ENCODE measurements at places on chromosomes 11 and 22. TPM values are rescaled to one million over a fixed set of nuclear protein-coding genes. Genes with fewer than 3 reads are reported as not detected.
A peak's percentile ranks its signal among the peaks of the same experiment; 100 is the strongest.

- H3K4me1 ChIP-seq: peaks cover 4% of the 10 kb centered on the region
- no peak for DNase-seq
- no peak overlapping the region for H3K4me3 ChIP-seq
- peaks cover 2% of the 10 kb centered on the region for H3K27me3 ChIP-seq
- no peaks in the 10 kb centered on the region for H3K36me3 ChIP-seq
- no peak overlapping the region for H3K27ac ChIP-seq
Measured at GRCh38 chr11:12862696-12863469, 146.2 kb upstream of the RASSF10 start.

DNA sequence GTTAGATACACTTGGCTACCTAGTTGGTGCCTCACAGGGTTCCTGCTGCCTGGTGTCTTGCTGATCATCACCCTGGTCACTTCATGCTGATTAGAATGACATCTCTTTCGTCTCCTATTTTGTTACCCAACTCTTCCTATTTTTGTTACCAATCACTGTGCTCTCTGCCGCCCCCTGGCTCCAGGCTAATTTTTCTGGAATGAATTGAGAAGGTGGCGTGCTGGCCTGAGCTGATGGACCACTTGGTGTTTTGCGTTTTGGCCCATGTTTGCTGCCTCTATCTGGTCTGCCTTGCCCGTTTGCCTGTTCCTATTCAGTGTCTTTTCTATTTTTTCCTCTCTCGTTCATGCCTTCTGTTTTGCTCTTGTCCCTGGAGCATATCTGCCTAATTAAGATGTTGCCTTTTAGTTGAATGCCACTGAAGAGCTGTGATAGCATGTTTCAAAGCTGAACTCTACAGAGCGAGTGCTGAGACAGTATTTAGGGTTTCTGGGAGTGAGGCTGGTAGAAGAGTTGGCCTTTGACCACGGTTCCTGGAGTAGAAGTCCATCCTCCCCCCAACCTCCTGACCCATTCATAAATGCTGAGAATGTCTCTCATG lies 5.9 kb upstream of the ATF4 start:
- H3K27ac ChIP-seq: no peak overlapping the region
- DNase-seq: peak; percentile 66
- H3K27me3 ChIP-seq: no peaks in the 10 kb centered on the region
- H3K4me1 ChIP-seq: peaks cover 9% of the 10 kb centered on the region

DNA sequence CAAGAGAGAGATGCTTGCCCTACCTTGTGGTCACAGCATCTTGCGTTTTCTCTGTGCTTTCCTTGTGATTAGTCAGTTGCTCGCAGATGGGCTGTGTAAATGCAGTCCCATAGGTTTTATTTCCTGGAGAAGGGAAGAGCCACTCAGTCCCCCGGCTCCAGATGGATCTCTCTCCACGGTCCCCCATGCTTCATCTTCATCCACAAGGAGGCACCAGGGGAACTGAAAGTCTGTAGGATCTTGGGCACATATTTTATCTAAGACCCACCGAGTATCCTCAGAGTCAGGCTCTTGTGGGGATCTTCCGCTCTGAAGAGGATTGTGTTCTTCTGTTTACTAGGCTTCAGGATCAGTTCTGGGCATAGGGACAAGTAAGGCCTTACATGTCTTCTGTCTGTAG lies 66.8 kb upstream of the E2F8 start:
- no peaks in the 10 kb centered on the region for H3K27me3 ChIP-seq
- H3K4me3 ChIP-seq: no peak overlapping the region
- peaks cover 5% of the 10 kb centered on the region for H3K4me1 ChIP-seq

GRCh38 chr11:2178906-2179494 lies 7.4 kb upstream of the TH start:
- no peaks in the 10 kb centered on the region for H3K36me3 ChIP-seq
- H3K27ac ChIP-seq: no peak overlapping the region
- H3K4me1 ChIP-seq: no peaks in the 10 kb centered on the region
- DNase-seq: no peak
- no peaks in the 10 kb centered on the region for H3K27me3 ChIP-seq

- H3K27me3 ChIP-seq: peaks cover 8% of the 10 kb centered on the region
- DNase-seq: peak; percentile 23
- peaks cover 5% of the 10 kb centered on the region for H3K4me1 ChIP-seq
Measured at GRCh38 chr22:24807284-24807950, 1.4 kb downstream of the SGSM1 start.

DNA sequence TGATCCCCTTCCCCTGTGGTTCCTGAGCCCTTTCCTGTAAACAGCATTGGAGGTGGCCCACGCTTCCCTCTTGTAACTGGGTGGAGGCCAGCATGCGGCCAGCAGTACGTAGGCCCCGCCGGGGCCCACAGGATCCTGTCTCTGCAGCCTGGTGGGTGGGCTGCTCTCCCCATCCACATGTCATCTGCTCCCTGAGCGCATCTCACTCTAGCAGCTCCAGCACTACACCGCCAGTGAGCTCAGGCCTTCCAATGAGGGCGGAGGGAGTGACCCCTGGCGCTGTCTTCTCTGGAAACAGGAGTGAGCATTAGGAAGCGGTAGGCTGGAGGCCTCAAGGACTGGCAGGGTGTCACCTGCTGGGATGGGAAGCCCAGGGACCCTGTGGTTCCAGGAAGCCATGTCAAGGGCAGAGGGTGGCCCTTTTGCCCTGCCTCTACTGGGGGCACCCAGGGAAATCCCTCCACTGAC lies 363.9 kb downstream of the TBC1D22A start:
- no peak overlapping the region for H3K27ac ChIP-seq
- H3K4me1 ChIP-seq: no peaks in the 10 kb centered on the region
- H3K4me3 ChIP-seq: no peak overlapping the region
- DNase-seq: no peak
- H3K27me3 ChIP-seq: no peaks in the 10 kb centered on the region
- peaks cover 21% of the 10 kb centered on the region for H3K36me3 ChIP-seq

- no peak overlapping the region for H3K4me3 ChIP-seq
- H3K27ac ChIP-seq: no peak overlapping the region
- H3K4me1 ChIP-seq: peaks cover 32% of the 10 kb centered on the region
- no peak for DNase-seq
Measured at GRCh38 chr11:35336726-35337125, 82.6 kb downstream of the SLC1A2 start.

- H3K4me1 ChIP-seq: peaks cover 81% of the 10 kb centered on the region
- H3K36me3 ChIP-seq: no peaks in the 10 kb centered on the region
- no peaks in the 10 kb centered on the region for H3K27me3 ChIP-seq
- peak; percentile 58 for DNase-seq
Measured at GRCh38 chr11:14320020-14320419, 39.0 kb downstream of the RRAS2 start.

GRCh38 chr11:18088966-18089365 lies 16.9 kb downstream of the SAAL1 start:
- H3K27ac ChIP-seq: no peak overlapping the region
- H3K36me3 ChIP-seq: peaks cover 15% of the 10 kb centered on the region
- no peak overlapping the region for H3K4me3 ChIP-seq
- H3K27me3 ChIP-seq: no peaks in the 10 kb centered on the region
- no peaks in the 10 kb centered on the region for H3K4me1 ChIP-seq

- H3K27me3 ChIP-seq: peaks cover 14% of the 10 kb centered on the region
- H3K4me1 ChIP-seq: peaks cover 9% of the 10 kb centered on the region
- no peak overlapping the region for H3K27ac ChIP-seq
- H3K4me3 ChIP-seq: no peak overlapping the region
- no peaks in the 10 kb centered on the region for H3K36me3 ChIP-seq
Measured at GRCh38 chr11:67060111-67060522, 3.5 kb downstream of the RHOD start.

GRCh38 chr11:3866206-3866605 lies 10.7 kb downstream of the STIM1 start:
- no peaks in the 10 kb centered on the region for H3K27me3 ChIP-seq
- peak overlapping the region; percentile 59 for H3K27ac ChIP-seq
- no peaks in the 10 kb centered on the region for H3K36me3 ChIP-seq
- no peak for DNase-seq

DNA sequence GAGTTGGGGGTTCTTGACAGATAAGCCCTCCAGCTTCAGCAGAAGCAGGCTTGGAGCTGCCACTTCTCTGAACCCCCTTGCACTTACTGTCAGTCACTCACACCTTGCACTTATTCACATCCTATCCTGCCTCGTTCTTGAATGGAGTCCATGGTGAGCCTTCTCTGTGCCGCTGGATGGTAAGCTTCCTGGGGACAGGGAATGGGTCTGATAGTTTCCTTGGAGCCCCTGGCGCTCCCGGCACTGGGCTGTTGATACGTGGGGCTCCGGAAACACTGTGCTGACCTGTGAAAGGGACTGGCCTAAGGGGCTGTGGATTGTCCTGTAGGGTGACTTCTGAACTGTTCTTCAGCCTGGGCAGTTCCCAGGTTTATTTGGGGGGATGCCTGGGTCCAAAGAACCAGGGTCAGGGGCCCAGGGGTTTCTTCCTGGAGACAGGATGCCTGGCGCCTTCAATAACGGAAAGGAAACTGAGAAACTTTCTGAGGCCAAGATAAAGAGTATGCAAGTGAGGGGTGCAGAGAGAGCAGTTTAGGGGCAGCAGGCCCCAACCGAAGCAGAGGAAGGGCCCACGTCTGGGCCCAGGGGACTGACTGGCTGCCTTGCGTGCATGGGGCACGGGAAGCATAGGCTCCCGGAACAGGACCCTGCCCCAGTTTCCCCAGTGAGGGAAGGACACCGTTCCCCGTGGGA lies 709 bp upstream of the ST3GAL4 start:
- DNase-seq: no peak
- peaks cover 8% of the 10 kb centered on the region for H3K27me3 ChIP-seq
- H3K4me3 ChIP-seq: peak overlapping the region; percentile 53
- H3K4me1 ChIP-seq: peaks cover 11% of the 10 kb centered on the region

DNA sequence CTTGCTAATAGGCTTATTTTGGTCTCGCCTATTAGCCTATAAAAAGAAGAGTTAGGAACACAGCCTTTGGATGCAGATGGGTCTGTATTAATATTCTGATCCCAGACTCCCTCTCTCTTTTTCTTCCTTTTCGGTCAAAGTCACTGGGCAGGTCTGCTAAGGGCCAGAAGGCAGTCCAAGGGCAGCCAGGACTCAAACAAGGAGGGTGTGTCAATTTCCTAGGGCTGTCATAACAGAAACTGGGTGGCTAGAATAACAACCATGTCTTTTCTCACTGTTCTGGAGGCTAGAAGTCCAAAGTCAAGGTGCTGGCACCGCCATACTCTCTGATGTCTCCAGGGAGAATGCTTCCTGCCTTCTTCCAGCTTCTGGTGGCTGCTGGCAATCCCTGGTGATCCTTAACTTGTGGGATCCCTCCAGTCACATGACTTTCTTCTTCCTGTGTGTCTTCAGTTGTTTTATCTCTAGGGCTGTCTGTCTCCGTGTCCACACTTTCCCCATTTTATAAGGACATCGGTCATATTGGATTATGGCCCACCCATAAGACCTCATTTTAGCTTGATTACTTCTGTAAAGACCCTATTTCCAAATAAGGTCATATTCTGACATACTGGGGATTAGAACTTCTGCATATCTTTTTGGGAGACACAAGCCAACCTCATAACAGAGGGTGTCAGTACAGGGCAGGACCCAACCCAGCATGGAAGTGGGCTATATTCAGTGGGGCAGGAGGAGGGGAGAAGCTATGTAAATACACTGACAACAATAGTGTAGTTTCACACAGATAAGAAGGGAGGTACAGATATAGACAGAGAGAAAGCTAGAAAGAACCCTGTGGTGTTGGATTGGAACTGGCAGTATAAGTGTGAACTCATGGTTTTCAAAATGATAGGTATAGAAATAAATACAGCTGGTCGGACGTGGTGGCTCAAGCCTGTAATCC lies 5.9 kb upstream of the CSF2RB start:
- no peaks in the 10 kb centered on the region for H3K4me1 ChIP-seq
- H3K4me3 ChIP-seq: no peak overlapping the region
- H3K36me3 ChIP-seq: no peaks in the 10 kb centered on the region
- peaks cover 6% of the 10 kb centered on the region for H3K27me3 ChIP-seq
- no peak for DNase-seq

DNA sequence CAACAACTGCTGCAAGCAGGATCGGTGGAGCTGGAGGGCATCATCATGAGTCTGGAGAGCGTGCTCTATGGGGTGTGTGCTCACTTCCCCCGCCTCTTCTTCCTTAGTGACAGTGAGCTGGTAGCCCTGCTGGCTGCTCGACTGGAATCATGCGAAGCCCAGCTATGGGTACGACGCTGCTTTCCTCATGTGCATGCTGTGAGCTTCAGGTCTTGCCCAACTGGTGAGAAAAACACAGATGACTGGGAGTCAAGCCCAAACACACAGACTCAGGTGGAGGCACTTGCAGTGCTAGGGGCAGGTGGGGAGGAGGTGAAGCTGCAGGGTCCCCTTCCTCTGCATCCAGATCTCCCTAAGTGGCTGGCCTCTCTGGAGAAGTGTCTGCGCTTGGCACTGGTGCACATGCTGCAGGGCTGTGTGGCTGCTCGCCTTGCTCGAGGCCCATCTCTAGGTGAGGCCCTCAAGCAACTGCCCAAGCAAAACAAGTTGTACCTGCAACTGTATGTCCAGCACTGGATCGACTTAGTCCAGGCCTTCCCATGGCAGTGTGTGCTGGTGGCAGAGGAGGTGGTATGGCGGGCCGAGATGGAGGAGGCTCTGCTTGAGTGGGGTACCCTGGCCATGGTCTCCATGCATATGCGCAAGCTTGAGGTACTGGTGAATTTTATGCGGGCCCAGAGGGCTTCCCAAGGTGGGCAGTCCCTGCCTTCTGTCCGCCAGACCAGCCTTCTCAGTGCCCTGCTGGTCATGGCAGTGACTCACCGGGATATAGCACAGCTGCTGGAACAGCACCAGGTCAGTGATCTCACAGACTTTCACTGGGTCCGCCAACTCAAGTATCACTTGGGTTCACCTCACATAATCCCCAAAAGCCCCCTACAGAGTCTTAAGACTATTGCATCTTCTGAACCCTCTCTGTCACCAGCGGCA lies 48.1 kb downstream of the DNHD1 start:
- H3K27ac ChIP-seq: no peak overlapping the region
- H3K4me3 ChIP-seq: no peak overlapping the region
- DNase-seq: no peak
- no peaks in the 10 kb centered on the region for H3K4me1 ChIP-seq
- no peaks in the 10 kb centered on the region for H3K36me3 ChIP-seq

DNA sequence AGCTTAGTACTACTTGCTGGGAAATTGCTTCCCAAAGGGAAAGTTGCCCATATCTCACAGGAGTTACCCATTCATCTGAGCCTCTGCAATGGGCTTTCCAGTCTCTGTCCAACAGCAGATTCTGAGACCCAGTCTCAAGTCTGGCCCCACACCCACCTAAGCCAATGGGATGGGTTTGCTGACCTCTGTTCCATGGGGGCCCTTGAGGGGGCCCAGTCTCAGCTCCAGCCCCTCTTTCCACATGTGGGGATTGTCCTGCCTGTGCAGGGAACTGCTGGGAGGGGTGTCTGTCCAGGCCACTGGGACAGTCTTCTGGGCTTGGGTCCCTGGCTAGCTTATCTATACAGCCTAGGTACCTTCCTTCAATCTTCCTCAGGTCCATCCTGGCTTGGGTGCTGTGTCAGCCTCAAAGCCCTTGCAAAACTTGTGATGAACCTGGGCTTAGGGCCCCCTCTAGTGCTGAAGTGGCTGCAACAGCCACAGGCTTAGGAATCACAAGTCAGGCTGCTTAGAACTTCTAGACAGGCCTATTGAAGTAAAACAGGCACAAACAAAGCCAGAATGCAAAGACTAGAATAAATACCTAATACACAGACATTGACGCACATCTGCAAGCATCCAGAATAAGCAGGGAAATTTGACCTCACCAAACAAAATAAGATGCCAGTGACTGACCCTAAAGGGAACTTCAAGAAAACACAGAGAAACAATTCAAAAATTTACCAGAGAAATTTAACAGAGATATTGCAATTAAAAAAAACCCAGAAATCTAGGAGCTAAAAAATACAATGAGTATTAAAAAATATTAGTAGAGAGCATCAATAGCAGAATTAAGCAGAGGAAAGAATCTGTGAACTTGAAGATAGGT lies 11.7 kb upstream of the PATL1 start:
- no peak overlapping the region for H3K4me3 ChIP-seq
- no peaks in the 10 kb centered on the region for H3K4me1 ChIP-seq
- H3K36me3 ChIP-seq: no peaks in the 10 kb centered on the region
- DNase-seq: peak; percentile 71
- H3K27me3 ChIP-seq: no peaks in the 10 kb centered on the region

LARGE1 gene
- 41.6 TPM for polyA plus RNA-seq

VSIG2 gene
- not detected for polyA plus RNA-seq

B4GALNT4 gene
- polyA plus RNA-seq: not detected

GUCY1A2 gene
- not detected for polyA plus RNA-seq

KCNQ1 gene
- 15.3 TPM for polyA plus RNA-seq

Measured in B cell (primary cell).